ENCODE measurements at places on chromosomes 16 and 17.

GRCh38 chr17:65797809-65798208 is 236.4 kb upstream of the AXIN2 start:
- DNase-seq, result no peak

- no peak for DNase-seq
Measured at GRCh38 chr16:66001432-66001831, 365.1 kb upstream of the CDH5 start.

DNA sequence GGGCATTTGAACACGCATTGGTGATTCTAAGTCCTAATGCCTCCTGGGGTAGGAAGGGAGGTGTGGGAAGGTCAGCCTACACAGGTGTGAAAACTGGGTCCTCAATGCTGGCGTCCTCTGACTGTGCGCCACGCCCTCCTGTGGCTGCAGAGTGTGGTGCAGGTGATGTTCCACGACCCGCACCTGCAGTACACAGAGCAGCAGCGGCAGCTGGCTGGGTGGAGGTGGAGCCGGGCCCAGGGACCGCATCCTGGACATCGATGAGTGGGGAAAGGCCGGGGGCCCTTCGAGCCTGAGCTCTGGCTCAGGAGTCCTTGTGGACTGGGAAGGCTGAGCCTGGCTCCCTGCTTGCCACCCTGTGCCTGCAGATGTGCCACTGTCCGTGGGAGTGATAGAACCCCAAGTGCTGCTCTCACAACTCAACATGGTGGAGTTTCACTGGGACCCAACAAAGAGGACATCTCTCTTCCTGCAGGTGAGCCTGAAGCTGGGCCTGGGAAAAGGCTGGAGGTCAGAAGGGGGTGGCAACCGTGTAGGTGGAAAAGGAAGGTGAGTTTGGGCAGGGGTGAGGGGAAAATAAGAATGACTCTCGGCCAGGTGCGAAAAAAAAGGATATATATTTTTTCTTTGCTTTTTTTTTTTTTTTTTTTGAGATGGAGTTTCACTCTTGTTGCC is 14.0 kb upstream of the STAC2 start:
- peak; percentile 52 for DNase-seq

- no peak for DNase-seq
Measured at GRCh38 chr16:89434490-89434889, 55.9 kb downstream of the ANKRD11 start.

GRCh38 chr16:85935391-85935973 is 36.5 kb downstream of the IRF8 start:
- DNase-seq, result no peak

DNA sequence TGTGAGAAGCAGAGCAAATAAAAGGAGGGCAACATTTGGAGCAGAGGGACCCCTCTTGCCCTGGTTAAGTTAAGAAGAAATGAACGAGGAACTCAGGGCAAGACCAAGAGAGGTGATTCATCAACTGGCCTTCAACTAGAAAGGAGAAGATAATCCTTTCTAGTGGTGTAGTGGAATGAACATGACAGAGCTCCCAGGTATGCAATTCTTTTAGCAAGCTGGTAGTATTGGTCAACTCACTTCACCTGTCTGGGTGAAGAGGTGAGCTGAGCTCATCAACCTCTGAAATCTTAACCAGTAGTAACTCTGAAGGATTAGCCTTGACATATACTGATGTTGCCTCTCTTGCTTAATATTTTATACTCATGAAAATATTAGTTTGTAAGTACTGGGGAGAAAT is 1024.7 kb upstream of the GOT2 start:
- no peak for DNase-seq

DNA sequence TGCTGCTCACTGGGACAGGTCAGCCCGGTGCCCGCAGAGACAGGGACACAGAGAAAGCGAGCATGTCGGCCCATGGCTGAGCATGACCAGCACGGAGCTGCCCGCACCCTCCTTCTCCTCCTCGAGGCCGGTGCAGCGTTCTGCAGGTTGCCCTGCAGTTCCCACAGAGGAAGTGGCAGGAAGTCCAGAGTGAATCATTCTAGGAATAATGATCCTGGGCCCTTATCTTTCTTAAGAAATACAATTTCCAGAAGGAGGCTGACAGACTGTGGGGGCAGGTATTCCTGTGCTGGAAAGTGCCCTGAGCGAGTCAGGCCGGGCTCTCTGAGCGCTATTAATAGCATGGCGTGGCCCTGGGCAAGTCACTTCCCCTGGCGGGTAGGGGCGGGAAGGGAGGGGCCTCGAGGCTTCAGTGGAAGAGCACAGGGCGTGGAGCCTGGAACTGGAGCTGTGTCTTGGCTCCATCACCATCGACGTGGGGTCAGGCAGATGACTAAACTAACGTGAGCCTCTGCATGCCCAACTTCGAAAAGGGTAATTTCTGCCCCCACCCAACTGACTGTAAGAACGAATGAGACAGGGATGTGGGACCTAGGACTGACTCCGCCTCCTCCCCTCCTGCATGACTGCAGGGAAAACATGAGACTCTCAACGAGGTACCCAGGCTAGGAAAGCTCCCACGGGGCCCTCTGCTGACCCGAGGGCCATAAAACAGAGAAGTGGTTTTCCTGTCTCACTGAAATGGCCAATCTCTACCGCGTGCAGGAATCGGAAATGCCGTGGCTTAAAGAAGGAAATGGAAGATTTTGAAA is 9.8 kb downstream of the TMEM204 start:
- peak; percentile 84 for DNase-seq
